ENCODE measurements at places on chromosomes 5 and 9.
A peak's percentile ranks its signal among the peaks of the same experiment; 100 is the strongest.

GRCh38 chr5:5360941-5361520, 61.4 kb upstream of the ICE1 start:
- no peak for DNase-seq

- no peak for DNase-seq
These were observed 91.6 kb downstream of the ANKH start for GRCh38 chr5:14779975-14780374.

GRCh38 chr5:153367466-153367865, 123.0 kb upstream of the GRIA1 start:
- no peak for DNase-seq

DNA sequence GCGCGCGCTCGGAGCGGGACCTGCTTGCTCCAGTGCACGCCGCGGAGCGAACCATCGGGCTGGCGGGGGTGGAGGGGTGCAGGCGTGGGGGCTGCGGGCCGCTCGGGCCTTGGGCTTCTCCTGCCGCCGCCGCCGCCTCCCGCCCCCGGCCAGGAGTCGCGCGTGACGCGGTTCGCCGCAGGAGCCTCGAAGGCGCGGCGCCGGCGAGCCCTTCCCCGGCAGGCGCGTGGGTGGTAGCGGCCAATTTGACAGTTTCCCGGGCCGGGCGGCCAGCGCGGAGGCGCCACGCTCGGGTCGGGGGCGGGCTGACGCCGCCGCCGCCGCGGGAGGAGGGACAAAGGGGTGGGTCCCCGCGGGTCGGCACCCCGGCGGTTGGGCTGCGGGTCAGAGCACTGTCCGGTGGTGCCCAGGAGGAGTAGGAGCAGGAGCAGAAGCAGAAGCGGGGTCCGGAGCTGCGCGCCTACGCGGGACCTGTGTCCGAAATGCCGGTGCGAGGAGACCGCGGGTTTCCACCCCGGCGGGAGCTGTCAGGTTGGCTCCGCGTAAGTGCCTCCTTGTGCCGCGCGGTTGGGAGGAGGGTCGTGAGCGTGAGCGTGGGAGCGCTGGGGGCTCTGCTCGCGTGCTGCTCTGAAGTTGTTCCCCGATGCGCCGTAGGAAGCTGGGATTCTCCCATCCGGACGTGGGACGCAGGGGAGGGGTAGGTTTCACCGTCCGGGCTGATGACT, at the start of gene TJP2:
TSS of gene TJP2 (plus strand) at position 387 of the 725 bp plus-strand sequence. CDS start at position 483, 96 bp downstream.
- DNase-seq, result peak; percentile 64

DNA sequence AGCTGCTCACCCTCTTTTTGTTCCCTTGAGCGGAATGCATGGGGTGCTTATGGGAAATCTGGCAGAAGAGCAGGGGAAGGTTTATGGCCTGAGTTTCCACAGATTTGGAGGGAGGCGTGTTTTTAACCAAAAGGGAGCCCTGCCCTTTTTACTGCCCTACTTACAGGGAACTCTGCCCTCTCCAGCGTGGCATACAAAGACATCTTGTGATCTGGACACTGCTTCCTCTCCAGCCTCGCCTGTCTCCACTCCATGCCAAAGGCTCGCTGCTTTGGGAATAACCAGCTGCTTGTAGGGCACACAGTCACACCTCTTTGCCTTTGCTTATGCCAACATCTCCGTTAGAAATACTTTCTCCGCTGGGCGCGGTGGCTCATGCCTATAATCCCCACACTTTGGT, 314.2 kb downstream of the ARHGAP26 start:
- DNase-seq, result no peak

- no peak for DNase-seq
These were observed 179.3 kb downstream of the CTNND2 start for GRCh38 chr5:11724940-11725339.

DNA sequence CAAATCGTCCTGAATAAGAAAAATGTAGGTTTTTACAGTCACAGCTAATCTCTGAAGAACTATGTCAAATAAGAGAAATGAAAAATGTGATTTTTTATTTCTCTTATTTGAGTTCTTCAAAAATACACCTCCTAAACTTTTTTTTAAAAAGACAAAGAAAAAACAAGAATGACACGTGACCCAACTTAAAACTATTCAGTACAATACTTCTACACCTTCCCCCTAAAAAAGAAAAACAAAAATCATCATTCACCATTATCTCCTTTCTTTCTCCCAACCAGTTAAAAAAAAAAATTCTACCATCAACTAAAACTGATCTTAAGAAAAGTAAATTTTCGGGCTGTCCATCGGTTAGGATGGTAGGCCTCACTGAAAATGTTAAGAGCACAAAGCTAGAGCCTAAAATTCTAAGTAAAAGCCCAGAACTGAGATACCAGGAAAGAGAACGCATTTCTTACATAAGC, 2.1 kb downstream of the RNF145 start:
- no peak for DNase-seq

DNA sequence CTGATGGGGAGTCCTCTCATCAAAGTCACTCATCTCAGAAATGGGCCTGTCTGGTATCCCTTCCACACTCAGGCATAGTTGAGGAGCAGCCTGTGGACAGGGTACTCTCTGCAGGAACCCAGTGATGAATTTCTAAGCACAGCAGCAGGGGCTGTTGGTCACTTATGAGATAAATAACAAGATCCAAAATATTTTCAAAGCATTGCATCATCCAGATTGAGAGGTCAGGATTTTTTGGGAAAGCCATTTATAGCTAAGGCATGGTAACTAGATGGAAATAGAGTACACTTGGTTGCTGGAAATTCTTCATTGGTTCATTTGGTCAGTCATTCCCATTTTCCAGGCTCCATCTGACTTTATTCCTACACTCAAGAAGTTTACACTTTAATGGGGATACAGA, 246.8 kb upstream of the RAI14 start:
- no peak for DNase-seq

DNA sequence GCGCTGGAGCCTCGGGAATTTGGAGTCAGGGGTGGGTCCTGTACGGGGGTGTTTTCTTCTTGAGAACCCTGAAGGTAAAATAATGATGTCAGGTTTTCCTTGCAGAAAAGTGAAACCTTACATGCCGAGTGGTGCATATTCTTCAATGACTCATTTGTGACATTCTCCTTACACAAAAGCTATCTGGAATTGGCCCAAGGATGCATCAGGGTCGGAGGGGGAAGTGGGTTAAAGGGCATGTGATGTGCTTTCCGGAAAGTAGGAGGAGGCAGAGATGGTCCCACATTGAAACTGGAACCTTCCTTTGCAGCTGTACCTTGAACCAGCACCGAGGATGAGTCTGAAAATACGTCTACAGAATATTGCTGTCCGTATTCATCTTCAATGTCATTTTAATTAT, 411.2 kb upstream of the IRX4 start:
- DNase-seq, result no peak

GRCh38 chr5:138631096-138631928, 56.1 kb upstream of the HSPA9 start:
- DNase-seq, result no peak

- DNase-seq, result no peak
These were observed 176.9 kb downstream of the RGS3 start for GRCh38 chr9:113640418-113640817.

DNA sequence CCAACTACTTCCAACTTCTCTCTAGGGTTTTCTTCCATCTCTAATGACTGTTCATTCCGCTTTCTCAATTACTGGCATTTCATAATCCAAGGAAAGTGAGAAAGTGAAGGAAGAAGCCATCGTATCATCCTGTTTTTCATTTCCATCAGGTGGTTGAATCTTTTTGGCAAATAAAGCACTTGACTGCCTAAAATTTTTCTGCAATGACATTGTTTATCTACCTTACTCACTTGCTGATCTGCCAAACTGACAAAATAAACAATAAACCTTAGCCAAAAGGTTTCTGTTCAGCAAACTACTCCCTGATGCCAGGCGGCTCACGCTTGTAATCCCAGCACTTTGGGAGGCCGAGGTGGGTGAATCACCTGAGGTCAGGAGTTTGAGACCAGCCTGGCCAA, 18.4 kb downstream of the FNBP1 start:
- no peak for DNase-seq

DNA sequence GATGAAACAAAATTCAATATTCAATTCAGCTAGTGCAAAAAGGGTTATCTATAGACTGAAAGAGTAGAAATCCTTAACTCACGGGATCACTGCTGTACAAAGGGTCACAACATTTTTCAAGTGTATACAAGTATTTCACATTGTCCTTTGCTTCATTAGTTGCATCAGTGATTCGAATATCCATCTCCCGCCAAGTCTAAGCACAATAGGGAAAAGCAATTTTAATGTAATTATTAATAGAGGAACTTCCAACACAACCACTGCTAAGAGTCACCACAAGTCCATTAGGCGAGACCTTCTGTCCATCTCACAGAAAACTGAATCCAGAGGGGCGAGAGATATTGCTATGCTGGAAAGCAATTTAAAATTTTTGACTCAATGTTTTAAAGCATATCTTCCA, 27.4 kb downstream of the DNAH5 start:
- DNase-seq, result no peak

DNA sequence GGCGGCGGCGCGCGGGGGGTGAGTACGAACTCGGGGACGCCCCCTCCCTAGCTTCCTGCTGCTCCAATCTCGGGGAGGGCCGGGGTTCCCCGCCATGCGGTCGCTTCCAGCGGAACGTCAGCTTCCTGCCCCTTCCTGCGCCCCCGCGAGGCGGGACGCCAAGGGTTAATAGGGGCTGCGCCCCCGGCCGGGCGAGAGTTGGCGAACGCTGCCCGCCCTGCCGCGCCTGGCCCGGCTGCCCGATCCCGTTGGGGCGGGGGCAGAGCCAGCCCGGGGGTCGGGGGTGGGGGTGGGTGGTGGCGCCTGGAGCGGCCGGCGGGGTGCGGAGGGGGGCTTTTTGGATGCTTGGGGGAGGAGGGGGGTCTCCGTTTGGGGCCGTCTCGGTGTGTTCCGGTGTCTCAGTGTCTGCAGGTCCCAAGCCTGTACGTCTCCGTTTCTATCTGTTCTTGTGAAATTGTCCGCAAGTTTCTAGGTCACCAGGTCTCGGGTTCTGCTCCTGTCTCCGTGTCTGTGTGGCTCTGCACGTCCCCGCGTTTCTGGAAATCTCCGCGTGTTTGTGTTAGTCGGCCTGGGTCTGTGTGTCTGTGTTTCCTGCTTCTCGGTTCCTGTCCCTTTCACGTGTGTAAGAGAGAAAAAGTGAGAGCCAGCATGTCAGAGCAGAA, 789 bp downstream of the COL27A1 start:
- DNase-seq, result no peak

DNA sequence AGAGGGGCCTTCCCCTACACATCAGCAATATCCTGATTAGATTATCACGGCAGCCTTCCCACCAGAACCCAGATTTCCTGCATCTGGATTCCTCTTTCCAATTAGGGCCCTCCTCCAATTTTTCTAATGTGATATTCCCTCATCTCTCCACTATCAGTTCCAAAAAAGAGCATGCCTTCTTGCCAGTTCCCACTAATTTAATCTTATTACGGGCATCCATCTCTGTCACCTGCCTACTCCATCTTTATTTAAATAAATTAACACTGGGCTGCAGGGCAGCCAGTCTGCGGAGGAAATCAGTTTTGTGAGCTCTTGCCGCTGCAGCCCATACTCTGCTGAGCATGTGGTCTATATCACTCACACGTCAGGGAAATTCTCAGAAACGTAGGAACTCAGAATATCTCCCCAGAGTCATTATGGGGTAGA, 16.6 kb upstream of the FBP2 start:
- no peak for DNase-seq

DNA sequence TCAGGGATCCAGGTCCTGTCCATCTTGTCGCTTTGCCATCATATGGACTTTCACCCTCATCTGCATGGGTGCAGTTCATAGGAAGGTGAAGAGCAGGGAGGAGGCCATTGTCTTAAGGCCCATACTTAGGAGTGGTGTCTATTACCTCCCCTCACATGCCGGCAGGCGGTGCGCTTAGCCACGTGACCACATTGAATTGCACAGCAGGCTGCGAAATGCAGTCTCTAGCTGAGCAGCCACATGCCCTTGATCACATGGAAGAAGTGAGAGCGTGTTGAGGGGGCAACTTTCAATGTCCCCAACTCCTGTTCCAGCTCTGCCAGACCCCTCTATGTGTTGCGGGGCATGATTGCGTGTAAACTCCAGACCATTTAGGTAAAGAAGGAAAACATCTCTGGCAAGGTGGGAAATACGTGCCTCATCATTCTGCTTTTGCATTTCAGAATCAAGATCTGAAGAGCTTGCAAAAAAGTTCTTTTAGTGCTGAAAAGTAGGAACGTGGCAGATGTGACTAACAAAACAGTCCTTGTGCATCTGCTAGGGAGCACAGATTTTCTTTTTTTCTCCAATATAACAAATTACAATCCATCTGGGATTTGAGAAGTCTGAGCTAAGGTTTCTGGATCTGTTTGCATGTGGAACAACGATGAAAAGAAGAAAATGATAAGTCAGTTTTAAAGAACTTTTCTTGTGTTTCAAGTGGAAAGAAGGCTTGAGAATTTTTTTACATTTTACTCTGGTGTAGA, 34.4 kb downstream of the ROPN1L start:
- DNase-seq, result peak; percentile 65

- DNase-seq, result no peak
These were observed 471.8 kb upstream of the BRINP1 start for GRCh38 chr9:119841016-119841415.

GRCh38 chr5:67002832-67003684, 193.5 kb downstream of the CD180 start:
- DNase-seq, result no peak

- no peak for DNase-seq
These were observed 38.2 kb downstream of the GALNT10 start for GRCh38 chr5:154228696-154229095.

DNA sequence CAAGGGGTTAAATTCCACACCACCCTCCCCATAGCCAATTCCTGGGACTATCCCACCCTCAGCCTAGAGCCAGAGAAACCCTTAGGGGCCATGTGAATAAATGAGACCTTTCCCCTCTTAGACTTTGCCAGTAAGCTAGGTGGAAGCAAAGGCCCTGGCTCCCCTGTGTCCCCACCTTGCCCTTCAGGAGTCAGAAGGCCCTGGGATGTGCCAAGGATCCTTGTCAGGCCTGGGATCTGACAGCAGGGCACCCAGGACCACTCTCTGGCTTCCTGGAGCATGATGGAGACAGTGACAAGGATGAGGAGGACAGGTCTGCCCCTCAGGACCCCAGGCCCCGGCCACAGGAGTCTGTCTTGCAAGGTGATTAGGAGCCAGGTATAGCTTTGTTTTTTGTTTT, 125.0 kb upstream of the HAND1 start:
- no peak for DNase-seq

DNA sequence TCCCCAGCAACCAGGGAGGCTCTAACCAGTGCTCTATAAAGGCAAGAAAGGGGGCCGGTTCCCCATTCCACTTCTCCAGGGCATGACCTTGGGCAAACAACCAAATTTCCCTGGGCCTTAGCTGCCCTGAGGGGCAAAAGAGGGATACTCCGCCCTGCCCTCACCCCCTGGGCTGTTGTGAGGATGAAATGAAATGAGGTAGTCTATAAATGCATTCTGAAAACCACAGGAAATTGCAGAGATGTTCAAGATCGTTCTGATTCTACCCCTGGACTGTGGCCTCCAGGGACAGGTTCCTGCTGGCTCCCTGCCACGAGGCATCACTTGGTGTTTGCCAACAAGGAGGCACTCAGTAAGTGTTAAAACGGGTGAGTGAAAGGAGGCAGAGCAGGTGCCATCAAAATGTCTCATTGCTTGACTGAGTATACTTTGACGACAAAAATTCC, 5.7 kb downstream of the RAPGEF1 start:
- DNase-seq, result no peak

GRCh38 chr9:86902991-86903733, 44.1 kb downstream of the GAS1 start:
- DNase-seq, result no peak

All from posterior cingulate gyrus (tissue), 11 donors.